ENCODE measurements at places on chromosomes 4 and X.
A peak's percentile ranks its signal among the peaks of the same experiment; 100 is the strongest.

GRCh38 chr4:27616166-27616565 is 755.5 kb downstream of the STIM2 start:
- no peak for DNase-seq

GRCh38 chrX:139720979-139721378 is 13.0 kb upstream of the MCF2 start:
- DNase-seq = no peak

DNA sequence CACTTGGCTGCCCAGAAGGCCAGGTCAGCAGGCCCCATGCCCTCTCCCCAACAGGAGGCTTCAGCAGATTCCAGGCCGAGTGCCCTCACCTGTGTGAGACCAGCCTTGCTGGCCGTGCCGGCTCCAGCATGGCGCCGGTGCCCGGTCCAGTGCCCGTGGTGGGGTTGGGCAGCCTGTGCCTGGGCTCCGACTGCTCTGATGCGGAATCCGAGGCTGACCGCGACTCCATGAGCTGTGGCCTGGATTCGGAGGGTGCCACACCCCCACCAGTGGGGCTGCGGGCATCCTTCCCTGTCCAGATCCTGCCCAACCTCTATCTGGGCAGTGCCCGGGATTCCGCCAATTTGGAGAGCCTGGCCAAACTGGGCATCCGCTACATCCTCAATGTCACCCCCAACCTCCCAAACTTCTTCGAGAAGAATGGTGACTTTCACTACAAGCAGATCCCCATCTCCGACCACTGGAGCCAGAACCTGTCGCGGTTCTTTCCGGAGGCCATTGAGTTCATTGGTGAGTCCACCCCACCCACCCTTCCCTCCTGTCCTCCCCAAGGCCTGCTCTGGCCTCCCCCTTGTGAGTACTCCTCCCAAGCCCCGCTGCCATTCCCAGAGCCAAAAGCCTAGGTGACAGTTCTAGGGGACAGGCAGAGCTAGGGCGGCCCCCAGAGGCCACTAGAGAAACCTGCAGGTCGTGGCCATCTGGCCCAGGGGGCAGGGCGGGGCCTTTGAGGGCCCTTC is 2.3 kb downstream of the DUSP9 start:
- peak; percentile 23 for DNase-seq

- DNase-seq = no peak
Measured at GRCh38 chr4:150211799-150212445, 133.7 kb downstream of the DCLK2 start.
